ENCODE measurements at places on chromosomes 2 and 18.

DNA sequence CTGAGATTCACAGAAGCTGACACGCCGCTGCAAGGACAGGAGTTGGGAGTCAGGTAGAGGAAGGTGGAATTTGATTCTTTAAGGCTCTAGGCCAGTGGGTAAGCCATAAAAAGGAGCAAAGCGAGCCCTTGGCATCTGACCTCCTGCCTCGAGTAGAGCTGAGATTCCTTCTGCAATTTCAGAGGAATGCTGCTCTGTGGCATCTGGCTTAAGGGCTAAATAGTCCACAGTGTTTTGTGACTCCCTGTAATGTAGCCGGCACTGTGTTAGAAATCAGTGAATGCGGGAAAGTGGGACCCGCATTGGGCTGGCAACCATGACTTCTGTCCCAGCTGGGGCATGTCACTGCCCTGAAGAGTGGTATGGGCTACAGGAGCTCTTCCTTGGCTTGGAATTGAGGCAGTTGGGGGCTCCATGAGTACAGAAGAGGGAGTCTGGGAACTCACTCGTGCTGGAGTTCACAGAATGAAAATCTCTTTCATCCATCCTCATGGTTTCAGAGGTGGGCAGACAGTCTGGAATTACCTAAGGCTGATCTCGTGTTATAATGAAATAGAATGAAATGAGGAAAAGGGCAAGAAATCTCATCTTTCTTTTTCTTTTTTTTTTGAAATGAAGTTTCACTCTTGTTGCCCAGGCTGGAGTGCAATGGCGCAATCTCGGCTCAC lies 12.7 kb upstream of the MYCN start:
- no peak for DNase-seq

- no peak for DNase-seq
Measured at GRCh38 chr2:38098421-38099098, 22.6 kb upstream of the CYP1B1 start.

DNA sequence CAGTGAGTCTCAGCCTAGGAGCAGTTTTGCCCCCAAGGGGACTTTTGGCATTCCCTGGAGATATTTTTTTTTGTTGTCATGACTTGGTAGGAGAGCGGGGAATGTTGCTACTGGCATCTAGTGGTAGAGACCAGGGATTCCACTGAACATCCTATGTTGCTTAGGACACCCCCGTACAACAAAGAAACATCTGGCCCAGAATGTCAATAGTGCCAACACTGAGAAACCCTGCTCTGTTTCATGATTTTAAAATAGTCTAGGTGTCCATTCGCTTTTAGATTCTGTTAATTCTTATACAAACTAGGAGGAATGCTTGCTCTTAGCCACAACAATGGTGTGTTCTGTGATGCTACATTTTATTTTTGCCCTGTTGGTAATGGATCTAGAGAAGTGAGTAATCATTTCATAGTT lies 225.8 kb upstream of the SIX3 start:
- DNase-seq: no peak

GRCh38 chr2:18745431-18746272 lies 156.3 kb upstream of the NT5C1B start:
- DNase-seq: no peak

- DNase-seq: no peak
Measured at GRCh38 chr18:54209471-54210180, 14.8 kb downstream of the MBD2 start.

GRCh38 chr2:146572598-146572997 lies 1272.2 kb upstream of the ACVR2A start:
- no peak for DNase-seq

- no peak for DNase-seq
Measured at GRCh38 chr2:67904966-67905365, 157.8 kb downstream of the C1D start.

- no peak for DNase-seq
Measured at GRCh38 chr18:34848156-34848555, 138.1 kb downstream of the DTNA start.

DNA sequence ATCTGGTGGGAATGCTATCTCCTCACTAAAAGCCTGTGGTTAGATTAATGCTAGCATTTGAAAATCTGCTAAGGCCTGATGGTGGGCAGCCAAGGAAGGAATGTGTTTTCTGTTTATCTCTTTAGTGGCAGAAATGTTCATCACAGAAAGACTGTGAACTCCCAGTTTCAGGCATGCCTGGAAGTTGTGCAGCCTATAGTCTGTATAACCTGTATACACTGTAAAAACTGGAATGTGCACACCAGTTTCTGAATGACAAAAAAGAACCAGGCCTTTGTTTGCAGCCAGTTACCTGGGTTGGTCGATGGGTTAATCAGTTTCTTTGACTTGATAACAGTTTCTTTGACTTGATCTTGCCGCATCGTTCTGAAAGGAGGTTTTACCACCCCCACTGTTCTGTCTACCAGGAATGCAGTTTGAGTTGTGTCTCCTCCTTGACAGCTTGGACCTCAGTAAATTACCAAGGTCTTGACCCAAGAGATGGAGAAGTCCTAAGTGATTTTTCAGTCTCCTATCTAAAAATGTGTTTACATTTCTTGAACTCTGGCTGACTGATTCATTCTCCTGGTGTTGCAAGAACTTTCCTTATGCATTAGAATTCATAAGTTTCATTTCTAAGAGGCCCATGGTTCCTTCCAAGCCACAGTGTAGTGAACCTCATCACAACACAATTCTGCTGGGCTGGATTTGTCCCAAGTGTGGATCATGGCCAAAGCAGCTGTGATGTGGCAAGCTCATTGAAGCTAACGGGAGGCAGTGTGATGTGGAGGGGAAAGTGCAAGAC lies 62.2 kb downstream of the KIAA2012 start:
- DNase-seq: peak; percentile 71

DNA sequence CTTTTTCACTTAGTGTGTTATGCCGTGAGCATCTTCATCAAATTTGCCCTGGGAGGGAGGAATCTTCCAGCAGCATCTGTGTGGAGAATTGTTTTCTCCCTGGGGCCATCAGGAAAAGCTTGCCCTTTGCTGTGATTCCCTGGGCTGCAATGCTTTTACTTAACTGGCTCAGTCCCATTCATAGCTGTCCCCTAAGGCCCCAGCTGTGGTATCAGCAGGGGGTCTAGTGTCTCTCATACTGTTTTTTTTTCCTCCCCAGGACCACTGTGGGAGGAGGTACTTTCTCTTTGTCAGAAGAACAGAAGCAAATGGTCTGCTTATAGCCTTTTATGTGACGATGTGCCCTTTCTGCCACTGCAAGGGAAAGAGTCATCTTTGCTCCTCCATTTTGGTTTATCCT lies 176.8 kb upstream of the CELF4 start:
- no peak for DNase-seq

- no peak for DNase-seq
Measured at GRCh38 chr18:75544496-75544895, 117.0 kb upstream of the SMIM21 start.

Data from lower leg skin (tissue), 4 donors.